ENCODE measurements at places on chromosomes 2 and 18.

- peak; percentile 90 for DNase-seq
Measured at GRCh38 chr2:219571311-219572236, at the start of gene OBSL1. Gene OBSL1 (minus strand): TSS chr2:219571539. CDS start chr2:219571232, 307 bp downstream.

GRCh38 chr18:2409906-2410305 lies 161.4 kb downstream of the METTL4 start:
- DNase-seq: no peak

- DNase-seq: no peak
Measured at GRCh38 chr2:101241158-101241557, 11.5 kb upstream of the CNOT11 start.

DNA sequence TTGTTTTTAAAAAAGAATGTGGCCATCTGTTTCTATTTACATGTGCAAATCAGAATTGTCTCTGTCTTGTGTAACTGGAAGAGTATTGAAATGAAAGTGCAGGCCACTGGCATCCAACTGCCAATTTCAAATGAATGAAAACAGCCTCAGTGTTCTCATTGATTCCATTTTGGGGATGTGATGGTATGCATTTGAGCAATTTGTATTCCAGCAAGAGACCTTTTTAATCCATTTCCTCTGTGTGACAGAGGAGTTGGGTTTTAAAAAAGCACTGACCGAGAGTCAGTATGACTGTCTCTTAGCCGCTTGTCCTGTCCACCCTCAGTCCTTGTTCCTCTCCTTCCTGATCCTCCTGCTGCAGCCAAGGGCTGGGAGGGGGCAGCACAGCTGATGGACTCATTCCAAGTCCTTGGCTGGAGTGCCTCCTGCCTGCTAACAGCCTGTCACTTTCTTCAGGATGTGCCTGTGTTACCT lies 50.0 kb downstream of the ASAP2 start:
- DNase-seq: no peak

- no peak for DNase-seq
Measured at GRCh38 chr18:13320096-13320495, 101.5 kb downstream of the LDLRAD4 start.

All from left ventricle myocardium superior (tissue), 1 donor.